ENCODE measurements at places on chromosomes 13 and 19.

- DNase-seq = no peak
Observed at GRCh38 chr13:22883956-22884355, 296.8 kb upstream of the SGCG start.

DNA sequence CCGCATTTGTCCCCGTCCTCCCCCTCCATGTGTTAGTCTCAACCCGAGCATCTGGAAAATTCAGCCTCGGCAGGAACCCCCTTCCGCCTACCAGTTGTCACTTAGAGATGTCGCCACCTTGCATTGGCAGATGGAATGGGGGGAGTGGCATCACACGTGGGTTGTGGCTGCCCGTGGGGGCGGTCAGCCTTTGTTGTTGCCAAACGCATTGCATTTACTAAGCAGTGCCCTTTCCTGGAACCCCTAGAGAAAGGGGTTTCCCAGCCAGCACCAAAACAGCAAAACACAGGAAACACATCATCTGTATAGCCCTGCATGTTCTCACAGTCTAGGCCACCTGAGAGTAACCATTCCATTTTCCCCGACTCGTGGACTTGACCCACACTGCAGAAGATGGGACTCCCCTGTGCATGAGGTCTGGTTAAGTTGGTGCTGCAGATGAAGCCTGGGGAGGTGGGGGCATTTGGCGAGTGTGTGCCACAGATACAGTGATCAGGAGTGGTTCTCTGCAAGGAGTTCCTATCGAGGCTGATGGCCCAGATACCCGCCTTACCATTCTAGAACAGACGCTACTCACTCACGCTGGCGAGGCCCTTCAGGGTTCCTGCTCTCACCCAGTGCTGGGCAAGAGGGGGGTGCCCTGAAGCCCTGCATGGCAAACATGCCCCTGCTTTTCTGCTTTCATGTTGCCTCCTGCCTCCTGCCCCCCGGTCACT lies 38.3 kb downstream of the TMED1 start:
- no peak for DNase-seq

- DNase-seq = no peak
Observed at GRCh38 chr19:38199340-38199739, 24.7 kb downstream of the DPF1 start.

GRCh38 chr19:46603195-46603637 lies 2.1 kb downstream of the CALM3 start:
- no peak for DNase-seq

GRCh38 chr13:59086147-59086546 lies 1077.6 kb downstream of the DIAPH3 start:
- peak; percentile 73 for DNase-seq

GRCh38 chr13:64347664-64348063 lies 2882.5 kb downstream of the PCDH9 start:
- DNase-seq = no peak

- no peak for DNase-seq
Observed at GRCh38 chr19:13060233-13060963, 42.3 kb downstream of the LYL1 start.

DNA sequence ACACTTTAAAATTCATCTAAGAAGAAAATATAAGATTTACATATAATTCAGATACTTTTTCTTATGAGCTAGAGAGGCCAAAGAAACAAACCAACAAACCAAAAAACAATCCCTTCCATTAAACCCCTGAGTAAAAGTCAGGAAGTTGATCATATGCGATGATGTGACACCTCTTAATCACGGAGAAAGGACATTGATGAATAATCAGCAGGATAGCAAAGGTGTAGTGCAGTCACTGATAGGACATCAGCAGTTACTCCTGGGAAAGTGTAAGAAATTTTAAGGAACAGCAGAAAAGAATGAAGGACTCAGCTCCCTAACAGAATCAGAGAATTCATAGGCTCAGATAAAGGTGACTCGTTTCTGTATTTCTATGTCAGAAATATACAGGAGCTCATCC lies 202.4 kb upstream of the EDNRB start:
- no peak for DNase-seq

DNA sequence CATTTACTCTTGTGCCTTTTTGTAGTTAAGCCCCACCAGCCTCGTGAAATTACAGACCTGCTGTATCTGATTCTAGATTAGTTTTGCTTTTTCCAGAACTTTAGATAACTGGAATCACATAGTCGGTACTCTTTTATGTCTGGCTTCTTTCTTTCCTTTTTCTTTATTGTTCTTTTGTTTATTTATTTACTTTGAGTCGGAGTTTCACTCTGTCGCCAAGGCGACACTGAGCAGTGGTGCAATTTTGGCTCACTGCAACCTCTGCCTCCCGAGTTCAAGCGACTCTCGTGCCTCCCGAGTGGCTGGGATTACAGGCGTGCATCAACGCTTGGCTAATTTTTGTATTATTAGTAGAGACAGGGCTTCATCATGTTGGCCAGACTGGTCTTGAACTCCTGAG lies 6.0 kb upstream of the NCCRP1 start:
- no peak for DNase-seq

DNA sequence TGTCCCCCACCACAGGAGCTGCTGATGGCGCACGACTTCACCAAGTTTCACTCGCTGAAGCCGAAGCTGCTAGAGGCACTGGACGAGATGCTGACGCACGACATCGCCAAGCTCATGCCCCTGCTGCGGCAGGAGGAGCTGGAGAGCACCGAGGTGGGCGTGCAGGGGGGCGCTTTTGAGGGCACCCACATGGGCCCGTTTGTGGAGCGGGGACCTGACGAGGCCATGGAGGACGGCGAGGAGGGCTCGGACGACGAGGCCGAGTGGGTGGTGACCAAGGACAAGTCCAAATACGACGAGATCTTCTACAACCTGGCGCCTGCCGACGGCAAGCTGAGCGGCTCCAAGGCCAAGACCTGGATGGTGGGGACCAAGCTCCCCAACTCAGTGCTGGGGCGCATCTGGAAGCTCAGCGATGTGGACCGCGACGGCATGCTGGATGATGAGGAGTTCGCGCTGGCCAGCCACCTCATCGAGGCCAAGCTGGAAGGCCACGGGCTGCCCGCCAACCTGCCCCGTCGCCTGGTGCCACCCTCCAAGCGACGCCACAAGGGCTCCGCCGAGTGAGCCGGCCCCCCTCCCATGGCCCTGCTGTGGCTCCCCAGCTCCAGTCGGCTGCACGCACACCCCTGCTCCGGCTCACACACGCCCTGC lies 4.4 kb upstream of the NOP53 start:
- no peak for DNase-seq

DNA sequence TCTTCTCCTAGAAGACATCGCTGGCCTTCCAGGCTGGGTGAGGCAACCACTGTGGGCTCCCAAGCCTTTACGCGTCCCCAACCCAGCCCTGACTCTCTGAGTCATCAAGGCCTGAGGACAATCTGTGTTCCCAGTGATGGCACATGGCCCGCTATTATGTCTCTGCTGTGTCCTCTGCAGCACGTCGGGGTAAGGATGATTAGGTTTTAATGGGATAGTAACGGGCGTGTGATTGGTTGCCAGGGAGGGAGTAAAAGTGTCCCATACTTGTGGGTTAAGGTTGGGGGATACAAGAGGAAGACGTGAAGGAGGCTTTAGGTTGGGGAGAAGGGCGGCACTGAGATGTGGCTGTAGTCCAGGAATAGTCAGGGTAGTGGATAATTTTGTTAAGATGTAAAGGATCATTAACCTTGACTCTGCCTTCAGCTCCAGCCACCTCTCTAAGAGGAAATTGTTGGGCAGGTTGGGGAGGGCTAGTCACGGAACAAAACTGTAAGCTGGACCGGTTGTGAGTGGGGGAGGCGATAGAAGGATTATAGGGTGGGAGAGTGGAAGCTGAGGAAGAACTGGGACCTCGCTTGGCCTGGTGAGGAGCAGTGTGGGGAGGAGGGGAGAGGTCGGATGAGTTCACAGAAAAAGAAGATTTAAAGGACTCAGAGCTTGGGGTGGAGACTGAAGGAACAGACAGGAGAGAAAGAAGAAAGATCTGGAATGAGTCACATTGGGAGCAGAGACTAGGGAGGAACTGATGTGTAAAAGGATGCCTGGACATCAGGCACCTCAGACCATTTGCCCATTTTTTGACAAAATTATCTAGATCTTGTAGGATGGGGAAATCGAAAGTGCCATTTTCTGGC lies 27.9 kb upstream of the IGFL1 start:
- no peak for DNase-seq

- DNase-seq = no peak
Observed at GRCh38 chr13:102392481-102393209, 9.2 kb downstream of the FGF14 start.

DNA sequence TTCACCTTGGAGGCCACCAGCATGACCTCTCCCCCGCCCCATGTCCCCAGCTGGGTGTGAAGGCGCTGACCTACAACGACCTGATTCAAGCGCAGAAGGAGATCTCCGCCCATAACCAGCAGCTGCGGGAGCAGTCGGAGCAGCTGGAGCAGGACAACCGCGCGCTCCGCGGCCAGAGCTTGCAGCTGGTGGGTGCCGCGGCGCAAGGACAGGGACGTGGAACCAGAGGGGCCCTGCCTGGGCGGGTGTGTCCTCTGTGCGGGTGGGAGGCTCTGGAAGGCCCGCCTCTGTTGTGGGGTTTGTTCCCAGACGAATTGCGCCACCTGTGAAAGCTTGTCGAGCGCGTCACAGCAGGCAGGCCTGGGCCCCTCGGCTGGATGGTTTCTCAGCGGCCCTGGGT lies 22.3 kb downstream of the PLEKHJ1 start:
- DNase-seq = no peak

DNA sequence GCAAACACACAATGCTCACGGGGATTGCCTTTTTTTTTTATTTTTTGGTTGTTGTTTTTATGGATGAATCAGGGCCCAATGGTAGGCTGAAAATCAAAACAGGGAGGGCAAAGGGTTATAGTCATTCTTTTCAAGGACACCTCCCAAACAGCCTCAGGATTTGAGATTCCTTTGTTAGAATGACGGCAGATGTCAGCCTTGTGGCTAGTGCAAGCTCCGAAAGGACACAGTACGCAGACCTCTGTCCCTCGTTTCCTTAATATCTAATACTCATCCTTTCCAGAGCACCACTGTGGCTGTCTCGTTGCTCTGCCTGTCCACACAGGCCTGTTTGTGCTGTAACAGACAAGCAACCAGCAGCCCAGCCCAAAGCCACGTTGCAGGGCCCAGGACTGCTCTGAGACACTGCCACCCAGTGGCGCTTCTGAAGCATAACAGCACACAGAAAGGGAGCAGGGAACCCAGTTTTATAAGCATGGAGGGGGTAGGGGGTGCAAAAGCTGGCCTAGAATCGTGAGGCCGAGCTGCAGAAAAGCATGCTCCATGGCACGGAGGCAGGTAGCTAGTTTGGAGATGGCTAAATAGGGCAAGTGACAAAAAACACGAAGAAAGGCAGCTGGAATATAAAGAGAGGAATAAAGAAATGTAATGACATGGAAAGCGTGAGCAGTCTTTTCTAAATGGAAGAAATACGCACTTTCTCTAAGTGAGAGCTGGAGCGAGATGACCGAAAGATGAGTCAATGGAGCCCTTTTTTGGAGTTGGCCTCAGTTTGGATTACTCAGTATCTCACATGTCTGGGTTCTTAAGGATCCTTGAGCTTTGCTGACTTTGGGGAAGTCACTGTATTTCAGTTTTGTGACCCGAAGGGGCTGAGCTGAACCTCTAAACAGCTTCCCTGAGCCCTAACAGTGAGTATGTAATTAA lies 40.7 kb upstream of the MEDAG start:
- DNase-seq = peak; percentile 53

All from HS-5 (cell line).